Stimulated activated CD4-positive, alpha-beta T cell treated with anti-CD3 and anti-CD28 coated beads, TNF-alpha, amount 100 ng/mL, for 24 hours (primary cell): ENCODE measurements at places on chromosomes 7 and 10.

GRCh38 chr10:110822712-110823311, 48.9 kb upstream of the PDCD4 start:
- no peak for DNase-seq

DNA sequence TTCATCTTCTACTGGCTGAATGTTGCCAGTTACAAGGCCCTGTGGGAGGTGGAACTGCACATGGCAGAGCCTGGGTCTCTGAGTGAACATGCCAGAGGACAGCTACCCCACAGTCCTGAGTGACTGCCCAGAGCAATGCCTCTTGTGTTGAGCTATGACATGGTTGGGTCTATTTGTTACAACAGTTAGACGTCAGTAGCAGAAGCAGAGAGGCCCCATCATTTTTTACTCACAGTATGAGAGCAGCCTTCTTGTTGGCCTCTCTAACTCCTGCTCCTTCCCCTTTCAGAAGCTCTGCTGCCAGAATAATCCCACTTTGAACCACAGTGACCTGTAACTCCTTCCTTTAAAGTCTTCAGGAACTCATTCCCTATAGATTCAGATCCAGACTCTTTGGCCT, 30.8 kb upstream of the NRP1 start:
- no peak for DNase-seq

DNA sequence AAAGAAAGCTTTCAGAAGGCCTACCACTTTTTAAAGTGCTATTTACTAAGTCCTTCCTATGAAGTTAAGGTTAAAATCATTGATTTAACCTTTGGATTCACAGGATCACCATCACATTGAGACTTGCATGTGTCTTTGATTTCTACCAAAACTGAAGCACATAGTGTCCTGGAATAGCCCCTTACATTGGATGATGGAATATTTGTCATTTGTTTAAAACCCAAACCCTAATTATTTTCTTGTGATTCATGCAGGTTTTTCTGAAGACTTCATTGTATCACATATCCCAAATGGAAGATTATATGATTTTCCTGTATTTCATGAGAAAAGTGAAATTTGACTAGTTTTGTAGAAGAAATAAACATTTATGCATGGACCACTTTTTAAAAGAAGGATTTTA, 3.3 kb downstream of the SEMA3A start:
- no peak for DNase-seq

DNA sequence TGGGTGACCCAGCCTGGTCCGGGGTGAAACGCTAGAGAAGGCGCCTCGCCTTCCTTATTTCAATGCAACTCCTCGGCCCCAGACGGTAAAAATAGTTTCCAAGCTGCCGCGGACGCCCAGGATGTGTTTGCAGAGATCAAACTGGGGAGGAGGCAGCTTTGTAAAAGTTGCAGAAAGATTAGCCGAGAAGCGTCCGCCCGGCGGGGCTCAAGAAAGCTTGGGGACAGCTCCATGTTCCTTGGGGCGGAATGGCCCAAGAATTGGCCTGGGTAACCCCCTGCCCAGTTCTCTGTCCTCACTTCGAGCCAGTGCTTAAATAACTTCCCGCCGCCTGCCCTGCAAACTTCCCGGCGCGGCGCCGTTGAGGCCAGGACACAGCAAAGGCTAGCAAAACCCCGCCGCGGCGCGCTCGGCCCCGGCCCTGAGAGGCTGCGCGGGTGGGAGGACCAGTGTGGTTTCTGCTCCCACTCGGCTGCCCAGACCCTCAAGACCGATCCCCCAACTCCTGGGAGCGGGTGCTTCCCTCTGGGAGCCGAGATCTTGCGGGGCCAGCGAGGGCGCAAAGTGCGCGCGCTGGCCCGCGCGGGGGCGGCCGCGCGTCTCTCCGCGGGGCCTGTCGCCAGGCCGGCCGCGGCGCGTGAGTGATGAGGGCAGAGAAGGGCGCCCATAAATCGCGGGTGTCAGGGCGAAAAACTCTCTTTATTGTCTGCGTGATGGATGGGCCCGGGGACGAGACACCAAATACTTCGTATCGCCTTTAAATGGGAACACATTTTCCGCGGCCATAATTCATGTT, 6.3 kb upstream of the ZNF503 start:
- no peak for DNase-seq

- DNase-seq: no peak
Measured at GRCh38 chr10:98312822-98313221, 44.8 kb upstream of the LOXL4 start.

- no peak for DNase-seq
Measured at GRCh38 chr7:38518541-38518940, 112.6 kb downstream of the AMPH start.

- DNase-seq: no peak
Measured at GRCh38 chr7:50448823-50449222, 1.3 kb downstream of the FIGNL1 start.

- DNase-seq: no peak
Measured at GRCh38 chr7:25624051-25624450, 395.8 kb upstream of the NPVF start.

GRCh38 chr10:3399756-3400155, 227.2 kb upstream of the PITRM1 start:
- DNase-seq: no peak

DNA sequence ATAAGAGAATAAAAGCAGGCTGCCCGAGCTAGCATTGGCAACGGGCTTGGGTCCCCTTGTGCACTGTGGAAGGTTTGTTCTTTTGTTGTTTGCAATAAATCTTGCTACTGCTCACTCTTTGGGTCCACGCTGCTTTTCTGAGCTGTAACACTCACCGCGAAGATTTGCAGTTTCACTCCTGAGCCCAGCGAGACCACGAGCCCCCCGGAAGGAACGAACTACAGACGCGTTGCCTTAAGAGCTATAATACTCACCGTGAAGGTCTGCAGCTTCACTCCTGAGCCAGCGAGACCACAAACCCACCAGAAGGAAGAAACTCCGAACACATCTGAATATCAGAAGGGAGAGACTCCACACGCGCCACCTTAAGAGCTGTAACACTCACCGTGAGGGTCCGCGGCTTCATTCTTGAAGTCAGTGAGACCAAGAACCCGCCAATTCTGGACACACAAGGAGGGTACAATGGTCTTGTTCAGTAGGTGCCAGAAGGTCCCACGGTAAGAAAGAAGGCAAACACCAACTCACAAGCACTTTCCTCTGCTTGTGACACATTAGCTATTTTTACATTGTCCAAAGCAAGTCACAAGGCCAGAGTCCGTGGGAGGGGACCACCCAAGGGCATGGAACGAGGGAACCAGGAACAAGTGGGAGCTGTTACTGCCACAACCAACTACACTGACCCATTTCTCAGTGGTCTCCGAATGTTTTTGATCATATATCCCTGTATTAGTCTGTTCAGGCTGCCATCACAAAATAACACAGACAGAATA, 29.2 kb upstream of the CACUL1 start:
- no peak for DNase-seq

- DNase-seq: no peak
Measured at GRCh38 chr7:46680147-46680546, 759.1 kb upstream of the IGFBP3 start.

DNA sequence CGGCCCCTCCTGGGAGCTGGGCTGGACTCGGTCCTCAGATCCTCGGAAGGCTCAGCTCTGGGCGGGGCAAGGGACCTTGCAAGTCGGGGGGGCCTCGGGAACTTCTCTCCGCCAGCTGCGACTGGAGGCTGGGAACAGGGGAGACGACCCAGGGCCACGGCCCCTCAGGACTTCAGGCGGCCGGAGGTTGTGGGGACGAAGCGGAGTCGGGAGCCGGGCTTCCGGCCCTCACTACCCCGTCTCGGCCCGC, 2.6 kb downstream of the ADIRF start:
- DNase-seq: no peak

DNA sequence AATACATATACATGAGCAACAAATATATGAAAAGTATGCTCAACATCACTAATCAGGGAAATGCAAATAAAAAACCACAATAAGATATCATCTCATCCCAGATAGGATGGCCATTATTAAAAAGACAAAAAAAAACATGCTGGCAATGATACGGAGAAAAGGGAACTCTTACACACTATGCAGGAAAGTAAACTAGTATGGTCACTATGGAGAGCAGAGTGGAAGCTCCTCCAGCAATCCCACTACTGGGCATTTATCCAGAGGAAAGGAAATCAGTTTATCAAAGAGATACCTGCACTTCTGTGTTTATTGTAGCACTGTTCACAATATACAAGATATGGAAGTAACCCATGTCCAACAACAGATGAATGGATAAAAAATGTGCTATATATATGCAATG, 217.5 kb downstream of the SDK1 start:
- DNase-seq: no peak

- DNase-seq: no peak
Measured at GRCh38 chr7:136359333-136359903, 382.3 kb upstream of the MTPN start.

DNA sequence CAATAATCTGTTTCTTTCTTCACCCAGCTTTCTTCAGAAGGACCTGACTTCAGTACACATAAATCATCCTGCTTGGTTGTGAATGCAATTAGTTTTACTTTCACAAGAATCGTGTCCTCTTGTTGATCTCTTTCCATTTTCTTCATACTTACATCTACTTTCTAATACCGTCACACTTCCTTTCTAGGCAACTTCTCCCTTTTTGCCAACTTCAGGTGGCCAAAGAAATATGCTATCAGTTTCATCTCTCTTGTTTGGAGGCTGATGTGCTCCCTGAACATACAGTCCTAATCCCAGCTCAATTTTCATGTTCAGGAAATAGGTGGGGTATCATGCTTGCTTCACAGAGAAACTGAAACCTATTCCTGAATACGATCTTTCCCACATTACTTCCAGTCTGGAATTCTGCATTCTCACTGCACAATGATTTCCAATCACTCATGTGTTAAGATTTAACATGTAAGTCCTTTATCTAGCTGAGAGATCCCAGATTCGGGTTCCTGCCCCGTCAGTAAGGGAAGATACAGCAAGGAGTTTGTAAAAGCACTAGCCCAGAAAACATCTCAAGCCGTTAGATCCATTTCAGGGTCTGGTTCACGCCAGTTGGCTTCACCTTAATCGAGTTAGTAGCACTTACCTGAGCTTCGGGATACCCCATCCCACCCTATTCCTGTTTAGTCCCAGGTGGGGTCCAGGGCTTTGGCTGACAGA, 994 bp downstream of the SLC25A28 start:
- no peak for DNase-seq
